ENCODE measurements at places on chromosomes 13 and 19. TPM values are rescaled to one million over a fixed set of nuclear protein-coding genes. Genes with fewer than 3 reads are reported as not detected.

TGFBR3L gene
- 10.5 TPM for total RNA-seq

SACS gene
- total RNA-seq, result 85.2 TPM

- DNase-seq, result no peak
Observed at GRCh38 chr13:43389573-43389972, 366.2 kb downstream of the DNAJC15 start.

DNA sequence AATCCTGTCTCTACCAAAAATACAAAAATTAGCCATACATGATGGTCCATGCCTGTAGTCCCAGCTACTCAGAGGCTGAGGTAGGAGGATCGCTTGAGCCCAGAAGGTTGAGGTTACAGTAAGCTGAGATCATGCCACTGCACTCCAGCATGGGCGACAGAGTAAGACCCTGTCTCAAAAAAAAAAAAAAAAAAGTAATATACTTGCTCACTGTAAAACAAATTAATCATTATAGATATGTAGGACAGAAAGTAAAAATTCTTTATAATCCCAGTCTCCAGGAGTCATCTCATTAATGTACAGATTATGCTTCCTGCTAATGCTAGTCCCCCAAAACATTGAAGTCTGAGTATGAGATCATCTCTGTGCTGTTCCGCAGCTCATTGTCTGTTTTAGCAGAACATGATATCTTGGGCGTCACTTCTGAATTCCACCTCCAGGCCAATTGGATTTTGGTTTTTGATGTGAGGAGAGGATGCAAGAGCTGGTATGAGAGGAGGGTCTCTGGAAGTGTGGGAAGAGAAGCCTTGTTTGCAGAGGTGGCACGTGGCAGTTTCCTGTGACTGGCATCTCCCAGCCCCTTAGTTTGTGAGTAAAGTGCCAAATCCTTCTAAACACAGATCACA is 75.4 kb upstream of the NPAS1 start:
- DNase-seq, result no peak

DNA sequence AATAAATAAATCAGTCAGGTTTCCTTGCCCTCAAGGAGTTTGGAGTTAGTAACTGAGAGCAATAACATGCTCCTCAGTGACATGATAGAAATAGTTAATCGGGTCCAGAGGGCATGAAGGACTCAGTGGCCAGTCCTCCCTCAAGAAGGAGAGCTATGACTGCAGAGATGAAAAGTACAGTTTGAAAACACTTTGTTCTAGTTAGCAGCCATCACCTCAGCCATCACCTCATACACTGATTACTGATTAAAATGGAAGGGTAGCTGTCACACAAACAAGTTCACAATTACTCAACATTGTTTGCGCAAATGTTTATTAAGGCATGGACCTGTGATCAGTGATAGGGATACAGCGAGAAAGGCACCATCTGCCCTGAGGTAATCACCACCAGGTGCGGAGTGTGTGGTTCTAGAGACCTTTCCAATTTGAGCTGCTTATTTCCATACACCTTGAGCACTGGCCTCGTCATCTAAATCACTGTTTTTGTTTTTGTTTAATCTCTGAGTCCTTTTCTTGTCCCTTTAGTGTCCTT is 85.3 kb upstream of the RAP2A start:
- no peak for DNase-seq

CD177 gene
- 0.55 TPM for total RNA-seq

- DNase-seq, result no peak
Observed at GRCh38 chr13:85608255-85608829, 190.9 kb downstream of the SLITRK6 start.

- DNase-seq, result no peak
Observed at GRCh38 chr13:80452279-80452678, 111.4 kb upstream of the SPRY2 start.

IGLON5 gene
- total RNA-seq, result not detected

LGI4 gene
- not detected for total RNA-seq

- no peak for DNase-seq
Observed at GRCh38 chr13:30696278-30697176, 38.8 kb upstream of the ALOX5AP start.

DNA sequence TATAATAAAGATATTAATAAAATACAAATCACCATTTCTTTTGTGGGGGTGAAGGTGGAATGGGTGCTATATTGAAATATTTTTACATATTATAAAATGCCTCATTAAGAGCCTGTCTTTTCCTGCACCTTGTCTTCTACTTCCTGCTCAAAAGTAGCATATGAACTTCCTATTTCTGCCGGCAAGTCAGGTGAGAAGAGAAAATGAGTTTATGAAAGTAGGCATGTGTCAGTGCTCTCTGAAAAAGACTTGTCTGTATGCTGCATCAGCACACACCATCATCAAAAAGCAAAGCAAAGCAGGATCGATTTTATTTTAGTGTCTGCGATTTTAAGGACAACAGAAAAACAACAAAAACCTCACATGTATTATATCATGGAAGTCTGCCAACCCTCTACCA is 114.2 kb downstream of the RAP2A start:
- DNase-seq, result no peak

B3GNT8 gene
- total RNA-seq, result 2.3 TPM

- no peak for DNase-seq
Observed at GRCh38 chr13:42417626-42418025, 145.7 kb downstream of the AKAP11 start.

GRCh38 chr13:85277748-85278147 is 521.5 kb downstream of the SLITRK6 start:
- DNase-seq, result peak; percentile 35

GRCh38 chr13:88627071-88627470 is 955.9 kb downstream of the SLITRK5 start:
- no peak for DNase-seq

- peak; percentile 42 for DNase-seq
Observed at GRCh38 chr19:45952686-45953505, 20.8 kb downstream of the NOVA2 start.

NPHS1 gene
- not detected for total RNA-seq

DNA sequence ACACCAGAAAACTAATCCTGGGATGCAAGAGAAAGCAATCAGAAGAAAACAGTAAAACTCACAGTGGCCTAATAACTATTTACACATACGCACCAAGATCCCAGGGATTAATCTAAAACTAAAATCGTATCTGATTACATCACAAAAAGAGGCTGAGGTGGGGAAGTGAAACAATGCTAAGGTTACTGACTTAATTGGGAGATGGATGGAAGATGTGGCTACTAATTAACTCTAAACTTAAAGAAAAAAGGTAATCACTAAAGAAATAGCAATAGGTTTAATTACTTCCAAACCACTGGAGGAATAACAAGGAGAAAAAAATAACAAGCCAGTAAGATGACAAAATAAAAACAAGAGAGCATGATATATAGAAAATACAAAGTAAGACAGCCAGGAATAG is 50.4 kb downstream of the NUFIP1 start:
- DNase-seq, result no peak

- no peak for DNase-seq
Observed at GRCh38 chr19:16116067-16116466, 4.4 kb downstream of the RAB8A start.

- DNase-seq, result peak; percentile 27
Observed at GRCh38 chr13:45817833-45818232, 33.7 kb downstream of the SIAH3 start.

- DNase-seq, result no peak
Observed at GRCh38 chr13:87078947-87079795, 592.0 kb upstream of the SLITRK5 start.

GRCh38 chr19:13024126-13024950 is 29.1 kb downstream of the NFIX start:
- DNase-seq, result peak; percentile 55

ZNF563 gene
- 2.1 TPM for total RNA-seq

SIAH3 gene
- total RNA-seq, result not detected

ICAM5 gene
- total RNA-seq, result 2.0 TPM

ZIC5 gene
- total RNA-seq, result not detected

DNA sequence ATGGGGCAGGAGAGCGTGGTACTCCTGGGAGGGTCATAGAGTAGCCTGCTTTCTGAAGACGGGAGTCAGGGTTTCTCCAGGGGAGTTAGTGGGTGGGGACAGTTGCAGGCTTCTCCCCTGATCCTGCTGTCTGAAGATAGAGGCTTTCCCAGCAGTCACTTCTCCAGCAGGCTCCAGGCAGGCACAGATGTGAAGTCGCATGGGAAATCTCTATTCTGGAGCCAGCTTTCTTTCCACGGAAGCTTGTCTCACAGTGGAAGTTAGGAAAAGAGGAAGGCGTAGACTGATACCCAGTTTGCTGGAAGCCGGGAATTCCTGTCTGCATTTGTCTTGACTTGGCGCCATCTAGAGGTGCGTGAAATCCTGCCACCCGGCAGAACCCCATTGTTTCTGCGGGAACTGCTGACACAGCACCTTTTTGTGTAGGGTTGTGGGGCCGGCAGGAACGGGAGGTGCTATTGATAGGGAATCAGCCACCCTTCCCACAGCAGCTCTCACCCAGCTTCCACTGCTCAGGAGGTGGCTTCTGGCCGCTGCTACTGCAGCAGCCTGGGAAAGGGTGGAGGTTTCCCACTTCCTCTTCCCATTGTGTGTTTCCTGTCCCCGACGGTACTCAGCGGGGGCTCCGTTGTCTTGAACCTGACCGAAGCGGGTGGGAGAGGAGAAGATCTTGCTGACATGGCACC is 28.5 kb upstream of the NPAS1 start:
- peak; percentile 78 for DNase-seq
